ENCODE measurements at places on chromosomes 3 and 15.

DNA sequence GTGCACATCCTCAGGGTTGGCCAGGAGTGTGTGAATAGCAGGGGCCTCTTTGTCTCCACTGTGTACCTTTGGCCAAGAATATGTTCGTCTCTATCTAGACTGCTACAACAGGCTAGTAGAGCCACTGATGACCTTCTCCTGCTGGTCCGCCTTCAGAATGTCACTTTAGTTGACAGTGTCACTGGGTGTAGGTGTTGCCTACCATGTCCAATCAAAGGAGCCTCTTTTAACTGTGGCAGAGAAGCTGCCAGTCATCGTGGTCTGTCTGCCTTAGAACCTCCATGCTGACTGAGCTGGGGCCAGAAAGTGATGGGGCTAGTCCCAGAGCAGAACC is 40.1 kb downstream of the OXSR1 start:
- DNase-seq = no peak

- no peak for DNase-seq
These were observed 126.8 kb upstream of the SUCLG2 start for GRCh38 chr3:67781218-67781617.

DNA sequence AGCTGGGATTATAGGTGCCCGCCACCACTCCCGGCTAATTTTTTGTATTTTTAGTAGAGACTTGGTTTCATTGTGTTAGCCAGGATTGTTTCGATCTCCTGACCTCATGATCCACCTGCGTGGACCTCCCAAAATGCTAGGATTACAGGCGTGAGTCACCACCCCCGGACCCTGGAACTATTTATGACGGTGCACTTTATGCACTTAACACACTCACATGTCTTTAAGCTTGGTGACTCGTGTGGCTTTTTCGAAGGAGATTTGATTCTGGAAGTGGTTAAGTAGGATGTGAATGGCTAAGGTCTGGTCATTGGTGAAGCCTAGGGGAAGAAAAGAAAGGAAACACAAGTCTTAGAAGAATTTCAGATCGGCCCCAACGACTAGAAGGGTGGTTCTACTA is 20.3 kb downstream of the BBS4 start:
- peak; percentile 66 for DNase-seq

- no peak for DNase-seq
These were observed 20.9 kb downstream of the TBC1D21 start for GRCh38 chr15:73894133-73894814.

- DNase-seq = no peak
These were observed 39.0 kb downstream of the KIF7 start for GRCh38 chr15:89616228-89616627.

DNA sequence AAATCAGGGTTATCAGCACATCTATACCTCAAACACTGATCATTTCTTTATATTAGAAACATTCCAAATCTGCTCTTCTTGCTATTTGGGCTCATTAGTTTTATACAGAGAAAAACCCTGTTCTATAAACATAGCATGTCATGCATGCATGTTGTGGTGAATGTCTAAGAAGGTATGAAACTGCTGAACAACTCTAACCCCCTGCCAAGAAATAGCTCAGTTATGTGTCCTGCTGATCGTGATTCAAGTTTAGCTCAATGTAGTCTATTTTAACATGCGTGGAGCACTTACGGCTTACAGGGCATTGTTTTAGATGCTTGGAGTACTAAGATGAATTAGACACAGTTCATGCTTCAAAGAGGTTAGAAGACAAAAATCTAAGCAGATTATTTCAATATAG is 35.8 kb downstream of the MYH15 start:
- DNase-seq = peak; percentile 83

- peak; percentile 30 for DNase-seq
These were observed 1.9 kb downstream of the KLF13 start for GRCh38 chr15:31328428-31328968.

GRCh38 chr15:65818927-65819562 is 27.0 kb upstream of the DENND4A start:
- no peak for DNase-seq

- DNase-seq = no peak
These were observed 166.1 kb downstream of the LRRK1 start for GRCh38 chr15:101085311-101085700.

- DNase-seq = no peak
These were observed 64.7 kb upstream of the IL12A start for GRCh38 chr3:159923956-159924355.
